Common myeloid progenitor, CD34-positive (primary cell): ENCODE measurements at places on chromosomes 5 and 9.

- no peak for DNase-seq
Observed at GRCh38 chr9:112125951-112126388, 49.1 kb downstream of the SUSD1 start.

DNA sequence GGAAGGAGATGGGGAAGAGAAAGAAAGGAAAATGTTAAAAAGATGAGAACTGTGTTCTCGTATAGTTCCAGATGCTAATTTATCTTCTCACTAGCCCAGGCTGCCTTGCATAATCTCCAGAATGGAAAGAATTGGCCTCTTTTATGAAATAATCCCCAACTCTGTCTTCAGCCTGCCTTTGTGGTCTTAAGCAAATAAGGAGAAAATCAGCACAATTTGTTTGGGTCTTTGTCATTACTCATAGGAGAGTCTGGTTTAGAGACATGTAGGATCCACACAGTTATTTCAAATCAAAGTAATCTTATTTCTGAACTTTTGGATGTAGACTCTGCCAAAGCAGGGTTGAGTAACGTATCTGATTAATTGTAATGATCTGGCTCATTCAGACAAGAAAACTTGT, 50.7 kb upstream of the CAMK4 start:
- no peak for DNase-seq

DNA sequence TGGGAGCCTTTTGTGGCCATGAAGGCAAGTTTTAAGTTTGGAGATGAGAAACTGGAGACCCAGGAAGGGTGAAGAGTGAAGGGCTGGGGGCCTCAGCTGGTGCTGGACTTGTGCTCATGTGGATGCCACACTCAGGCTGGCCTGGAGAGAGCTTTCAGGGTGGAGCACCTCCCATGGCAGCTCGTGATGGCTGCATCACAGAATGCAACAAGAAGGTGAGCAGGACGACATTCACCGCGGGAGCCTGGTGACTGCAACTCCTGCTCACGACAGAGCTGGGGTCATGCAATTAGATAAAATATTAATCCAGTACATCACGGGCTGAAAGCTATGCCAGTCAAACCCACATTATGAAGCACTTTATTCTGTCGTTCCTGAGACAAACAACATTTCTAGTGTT, 59.7 kb downstream of the SEMA4D start:
- DNase-seq: no peak

DNA sequence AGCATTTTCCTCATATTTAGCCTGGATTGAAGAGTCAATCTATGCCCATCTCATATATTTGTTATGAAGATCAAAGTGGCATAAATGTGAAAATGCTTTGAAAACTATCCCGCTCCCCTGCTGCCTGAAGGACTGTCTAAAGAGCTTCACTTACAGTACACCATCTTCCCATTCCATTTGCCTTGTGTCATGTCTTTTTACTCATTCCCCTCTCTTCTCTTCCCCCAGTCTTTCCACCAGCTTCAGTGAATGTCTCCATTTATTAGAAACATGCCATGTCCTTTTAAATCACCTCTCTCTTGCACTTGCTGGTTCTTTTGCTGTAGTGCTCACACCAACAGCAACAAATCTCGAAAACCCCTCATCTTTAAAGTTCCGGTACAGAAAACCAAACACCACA, 192.7 kb upstream of the SGCD start:
- no peak for DNase-seq

DNA sequence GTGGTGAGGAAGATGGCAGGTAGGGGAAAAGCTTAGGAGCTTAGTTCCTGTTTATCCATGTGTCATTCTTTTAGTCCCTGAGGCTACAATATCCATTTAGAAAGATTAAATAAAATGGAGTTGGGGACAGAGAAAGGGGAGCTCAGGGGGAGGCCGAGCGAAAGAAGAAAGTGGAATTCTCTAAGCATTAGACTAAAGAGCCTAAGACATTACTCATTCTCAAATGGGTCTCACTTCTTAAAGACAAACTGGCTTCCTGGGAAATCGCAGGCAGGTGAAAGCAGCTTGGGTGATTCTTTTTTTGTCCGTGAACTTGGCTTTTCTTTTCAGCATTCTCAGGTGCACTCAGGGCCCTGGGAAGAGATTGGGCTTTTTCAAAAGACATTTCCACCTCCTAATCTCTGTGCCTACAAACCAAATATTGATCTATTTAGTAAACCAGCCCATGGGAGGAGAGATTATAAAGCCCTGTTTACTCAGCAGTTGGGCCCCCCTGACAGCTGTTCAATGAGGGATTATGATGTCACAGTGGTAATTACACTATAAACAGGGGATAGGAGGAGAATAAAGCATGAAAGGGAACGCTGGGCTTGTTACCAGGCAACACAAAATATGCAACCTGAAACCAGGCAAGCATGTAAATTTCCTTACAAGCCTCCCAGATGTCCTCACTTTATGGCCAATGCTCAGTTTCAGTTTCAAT, 584.0 kb downstream of the ACTL7B start:
- DNase-seq: peak; percentile 52

DNA sequence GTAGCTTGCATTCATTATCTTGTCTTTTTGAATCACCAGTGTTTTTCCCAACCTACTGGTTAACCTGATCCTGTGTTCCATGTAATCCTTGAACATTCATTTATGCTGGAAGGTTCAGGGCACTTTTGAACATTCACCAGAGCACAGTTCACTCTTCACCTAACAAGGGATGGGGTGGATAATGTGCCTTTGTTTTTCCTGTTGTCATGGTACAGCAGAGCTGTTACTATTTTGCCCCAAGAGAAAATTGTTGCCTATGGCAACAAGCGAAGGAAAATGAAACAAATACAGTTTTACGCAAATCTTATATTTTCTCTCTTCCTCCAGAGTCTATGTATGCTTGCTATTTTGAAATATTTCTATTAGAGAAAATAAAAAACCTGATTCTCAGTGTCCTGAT, 60.3 kb upstream of the RIOK2 start:
- no peak for DNase-seq

GRCh38 chr9:79644601-79645000, 72.8 kb downstream of the TLE4 start:
- DNase-seq: no peak

DNA sequence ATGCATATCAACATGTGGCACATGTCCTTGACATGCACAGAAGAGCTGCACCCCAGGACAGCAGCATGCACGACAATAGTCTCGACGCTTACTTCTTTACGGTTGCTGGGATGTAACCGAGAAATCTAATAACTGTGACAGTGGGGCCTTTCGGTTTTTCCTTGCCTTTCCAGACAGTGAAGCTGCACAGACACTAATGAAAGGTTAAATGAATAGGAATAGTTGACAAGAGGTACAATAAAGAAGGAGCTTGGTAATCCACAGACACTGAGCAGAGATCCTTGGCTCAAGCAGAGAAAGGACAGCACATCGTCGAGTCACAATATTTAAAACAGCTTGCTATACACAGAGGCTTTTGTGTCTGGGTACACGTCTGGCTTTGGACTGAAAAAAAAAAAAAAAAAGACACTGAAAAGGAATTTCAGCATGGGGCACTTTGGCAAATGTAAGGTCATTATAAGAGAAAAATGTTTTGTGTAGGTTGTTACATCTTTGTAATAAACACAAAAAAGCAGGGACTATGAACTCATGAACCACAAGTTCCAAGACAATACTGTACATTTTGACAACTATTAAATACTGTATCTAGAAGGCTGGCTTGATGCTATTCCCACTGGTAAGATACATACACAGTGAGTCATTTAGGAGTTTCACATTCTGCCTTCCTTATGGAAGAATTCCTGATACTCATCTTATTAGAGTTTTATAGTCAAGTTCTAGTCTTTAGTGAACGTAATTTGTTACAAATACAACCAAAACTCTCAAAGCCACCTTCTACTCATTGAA, 5.6 kb downstream of the BNC2 start:
- no peak for DNase-seq
